ENCODE measurements at places on chromosomes 2 and 18.

- DNase-seq: no peak
Observed at GRCh38 chr2:222944552-222944951, 83.7 kb downstream of the ACSL3 start.

GRCh38 chr18:23883277-23883790, 131.2 kb upstream of the TTC39C start:
- DNase-seq: no peak

- DNase-seq: no peak
Observed at GRCh38 chr2:23791030-23791429, 135.9 kb downstream of the ATAD2B start.

DNA sequence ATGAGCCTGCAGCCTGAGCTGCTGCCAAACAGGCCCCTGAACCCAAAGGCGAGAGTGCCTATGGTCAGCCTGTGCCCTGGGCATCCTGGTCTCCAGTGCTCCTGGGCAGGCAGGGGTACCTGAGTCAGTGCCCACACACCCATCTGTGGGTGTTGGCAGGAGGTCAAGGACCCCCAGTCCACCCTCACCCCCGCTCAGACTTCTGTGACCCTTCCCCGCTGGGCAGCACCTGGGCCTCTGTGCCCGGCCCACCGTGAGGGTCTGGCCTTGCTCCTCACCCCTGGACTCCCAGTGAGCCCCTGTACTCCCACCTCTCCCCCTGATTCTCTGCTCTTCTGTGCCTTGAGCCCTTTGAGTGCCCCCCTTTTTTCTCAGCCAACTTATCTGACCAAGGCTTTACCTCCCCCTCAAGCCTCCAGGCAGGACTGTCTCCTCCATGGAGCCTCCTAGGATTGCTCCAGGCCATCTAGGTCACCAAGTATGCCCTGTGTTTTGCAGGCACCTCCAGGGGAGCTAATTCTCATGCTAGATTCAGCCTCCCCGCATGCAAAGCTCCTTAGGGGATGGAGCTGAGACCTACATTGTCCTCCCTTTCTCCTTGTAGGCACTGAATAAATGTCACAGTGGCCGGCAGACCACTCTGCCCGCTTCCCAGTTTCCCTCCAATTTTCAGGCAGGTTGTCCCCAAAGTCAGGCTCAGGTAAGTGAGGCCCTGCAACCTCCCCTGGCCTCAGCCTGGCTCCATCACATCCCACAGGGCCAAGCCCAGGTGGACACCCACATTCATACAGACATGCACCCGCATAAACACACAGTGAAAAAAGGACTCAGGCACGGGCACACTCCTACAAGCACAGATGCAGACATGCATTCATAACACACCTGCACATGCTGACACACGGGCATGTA, 21.9 kb upstream of the PTMA start:
- no peak for DNase-seq

DNA sequence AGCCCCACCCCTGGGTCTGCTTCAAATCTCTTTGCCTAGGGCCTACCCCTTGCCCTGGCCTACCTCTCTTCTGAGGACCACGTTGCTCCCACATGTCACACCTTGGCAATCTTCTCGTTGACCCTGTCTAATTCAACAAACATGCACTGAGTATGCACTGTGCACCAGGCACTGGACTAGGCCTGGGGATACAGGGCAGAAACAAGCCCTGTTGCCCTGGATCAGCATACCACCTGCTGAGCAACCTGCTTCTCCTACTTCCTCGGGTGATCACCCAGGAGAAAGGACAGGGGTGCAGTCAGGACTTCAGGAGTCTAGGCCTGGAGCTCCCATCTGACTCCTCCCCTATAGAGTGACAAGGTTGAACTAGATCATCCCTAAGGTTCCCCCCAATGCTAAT, 9.7 kb downstream of the WNT10A start:
- DNase-seq: no peak

GRCh38 chr2:31932589-31932988, 78.2 kb downstream of the MEMO1 start:
- DNase-seq: no peak

DNA sequence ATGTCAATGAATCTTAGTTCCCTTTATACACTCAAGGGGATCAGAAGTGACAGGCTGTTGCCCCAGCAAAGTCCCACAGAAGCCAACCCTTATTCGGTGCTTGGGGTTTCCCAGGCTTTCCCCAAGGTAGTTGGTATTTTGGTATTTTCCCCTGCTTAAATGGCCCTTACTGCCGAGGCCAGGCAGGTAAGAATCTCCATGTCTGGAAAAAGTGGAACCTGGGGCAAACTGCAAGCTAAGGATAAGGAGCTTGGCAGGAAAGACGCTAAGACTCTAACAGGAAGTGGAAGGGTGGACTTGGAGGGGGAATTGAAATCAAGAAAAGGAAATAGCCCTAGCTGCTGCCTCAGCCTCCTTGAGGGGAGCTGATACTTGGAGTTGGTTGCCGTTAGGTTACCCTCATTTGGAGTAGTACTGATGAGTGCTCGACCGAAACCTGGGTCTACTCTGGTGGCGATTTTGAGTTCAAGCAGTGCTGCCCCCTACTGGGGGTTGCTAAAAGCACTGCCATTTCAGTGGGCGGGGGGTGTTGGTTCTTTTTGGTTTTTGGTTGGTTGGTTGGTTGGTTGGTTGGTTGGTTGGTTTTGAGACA, 3.3 kb upstream of the GPBAR1 start:
- no peak for DNase-seq

GRCh38 chr18:23757437-23757733, 68.1 kb downstream of the LAMA3 start:
- no peak for DNase-seq

DNA sequence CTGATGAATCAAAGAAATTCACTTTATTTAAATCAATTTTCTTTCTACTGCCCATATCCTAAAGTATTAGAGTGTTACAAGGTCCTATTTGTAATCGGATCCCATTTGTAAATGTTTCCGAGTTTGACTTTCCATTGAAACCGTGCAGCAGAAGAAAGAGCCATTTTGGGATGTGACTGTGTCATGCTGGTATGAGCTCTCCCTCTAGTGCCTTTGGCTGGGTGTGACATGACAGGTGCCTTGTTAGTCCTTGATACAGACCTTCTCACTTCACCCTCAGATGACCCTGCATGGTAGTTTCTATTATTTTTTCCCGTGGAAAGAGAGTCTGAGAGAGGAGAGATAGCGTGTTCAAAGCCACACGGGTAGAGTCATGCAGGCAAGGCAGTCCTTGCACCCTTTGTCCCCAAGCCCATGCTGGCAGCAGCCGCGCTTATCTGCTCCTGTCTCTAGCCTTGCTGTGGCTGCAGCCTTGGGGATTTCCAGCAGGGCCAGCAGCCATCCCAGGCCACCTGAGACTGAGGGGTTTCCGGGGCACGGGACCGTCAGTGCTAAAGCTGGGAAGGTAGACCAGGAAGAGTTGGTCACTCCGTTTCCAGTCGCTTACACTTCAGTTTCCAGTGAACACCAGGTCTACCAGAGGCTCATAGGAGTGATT, 21.4 kb downstream of the CHMP1B start:
- DNase-seq: no peak

GRCh38 chr2:174158003-174158402, 90.3 kb downstream of the OLA1 start:
- DNase-seq: peak; percentile 10
